ENCODE measurements at places on chromosomes 7 and 10.

DNA sequence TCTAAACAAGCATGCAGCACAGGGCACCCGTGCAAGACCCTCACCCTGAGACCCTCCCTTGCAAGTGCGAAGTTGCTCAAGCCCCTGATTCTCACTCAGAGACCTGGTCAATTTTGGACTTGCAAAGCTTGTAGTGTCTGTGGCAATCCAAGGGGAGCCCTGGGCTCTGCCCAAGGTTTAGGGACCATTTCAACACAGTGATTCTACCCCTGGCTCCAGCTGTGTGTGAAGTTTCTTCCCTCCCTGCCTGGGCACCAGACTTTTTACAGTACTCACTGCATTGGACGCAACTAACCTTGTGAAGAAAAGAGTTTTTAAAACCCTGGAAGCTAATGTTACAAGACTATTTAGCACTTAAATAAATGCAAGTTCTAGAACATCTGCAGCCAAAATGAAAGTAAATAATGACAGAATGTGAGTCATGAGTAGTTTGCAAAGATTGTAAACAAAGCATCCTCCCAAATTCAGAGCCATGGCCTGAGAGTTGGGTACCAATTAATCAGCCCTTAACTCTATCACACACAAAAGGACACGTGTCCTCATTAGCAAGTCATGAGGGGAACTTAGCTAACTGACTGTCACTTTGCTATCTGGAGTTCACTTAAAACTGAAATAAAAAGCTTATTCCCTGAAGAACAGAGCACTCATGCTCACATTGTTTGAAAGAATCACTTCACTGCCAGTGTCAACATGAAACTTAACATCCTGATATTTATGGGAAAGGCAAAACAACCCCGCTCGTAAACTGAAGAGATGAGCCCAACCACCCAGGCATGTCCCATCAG lies 48.1 kb downstream of the RGS10 start:
- DNase-seq: no peak

DNA sequence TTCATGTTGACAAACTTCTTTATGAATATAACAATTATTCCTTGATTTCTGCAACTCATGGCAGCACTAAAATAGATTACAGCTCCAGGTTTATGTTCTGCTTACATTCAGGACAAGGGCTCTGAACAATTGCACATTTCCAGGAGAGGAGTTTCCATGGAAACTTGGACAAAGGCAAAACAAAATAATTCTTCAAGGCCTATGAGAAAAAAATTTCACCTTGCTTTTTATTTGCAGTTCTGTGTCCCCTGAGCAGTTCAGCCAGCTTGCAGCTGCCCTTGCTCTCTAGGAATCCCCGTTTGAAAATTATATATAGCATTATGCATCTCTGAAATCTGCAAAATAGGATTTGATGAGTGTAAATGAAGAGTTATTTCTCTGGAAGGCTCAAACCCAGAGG lies 71.7 kb downstream of the ARL4A start:
- DNase-seq: no peak

GRCh38 chr10:30047430-30047829 lies 12.0 kb downstream of the JCAD start:
- no peak for DNase-seq

GRCh38 chr10:71520042-71520441 lies 123.3 kb downstream of the CDH23 start:
- no peak for DNase-seq

- no peak for DNase-seq
Observed at GRCh38 chr7:101156866-101157589, 2.8 kb downstream of the AP1S1 start.
